Vagina (tissue), 2 donors: ENCODE measurements at places on chromosomes 12 and 14.

GRCh38 chr12:31363416-31363809 lies 37.5 kb upstream of the SINHCAF start:
- DNase-seq = no peak

- no peak for DNase-seq
These were observed 9.7 kb upstream of the RPS26 start for GRCh38 chr12:56031987-56032386.

DNA sequence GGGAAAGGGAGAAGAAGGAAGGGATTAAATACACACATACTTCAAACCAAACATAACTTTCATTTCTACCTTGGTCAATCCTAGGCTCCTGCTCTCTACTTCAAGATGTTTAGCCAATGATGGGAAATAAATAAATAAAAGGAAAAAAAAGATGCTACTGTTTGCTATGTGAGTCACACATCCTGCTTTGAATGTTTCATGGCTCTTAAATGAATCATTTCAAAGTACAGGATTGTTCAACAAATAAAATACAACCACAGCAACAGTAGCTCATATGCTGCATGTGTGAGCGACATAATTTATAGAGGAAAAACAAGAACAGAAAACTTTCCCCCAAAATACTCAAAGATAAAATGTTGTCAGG lies 54.3 kb upstream of the NPFF start:
- no peak for DNase-seq

- DNase-seq = no peak
These were observed 20.0 kb downstream of the DICER1 start for GRCh38 chr14:95137164-95137803.

DNA sequence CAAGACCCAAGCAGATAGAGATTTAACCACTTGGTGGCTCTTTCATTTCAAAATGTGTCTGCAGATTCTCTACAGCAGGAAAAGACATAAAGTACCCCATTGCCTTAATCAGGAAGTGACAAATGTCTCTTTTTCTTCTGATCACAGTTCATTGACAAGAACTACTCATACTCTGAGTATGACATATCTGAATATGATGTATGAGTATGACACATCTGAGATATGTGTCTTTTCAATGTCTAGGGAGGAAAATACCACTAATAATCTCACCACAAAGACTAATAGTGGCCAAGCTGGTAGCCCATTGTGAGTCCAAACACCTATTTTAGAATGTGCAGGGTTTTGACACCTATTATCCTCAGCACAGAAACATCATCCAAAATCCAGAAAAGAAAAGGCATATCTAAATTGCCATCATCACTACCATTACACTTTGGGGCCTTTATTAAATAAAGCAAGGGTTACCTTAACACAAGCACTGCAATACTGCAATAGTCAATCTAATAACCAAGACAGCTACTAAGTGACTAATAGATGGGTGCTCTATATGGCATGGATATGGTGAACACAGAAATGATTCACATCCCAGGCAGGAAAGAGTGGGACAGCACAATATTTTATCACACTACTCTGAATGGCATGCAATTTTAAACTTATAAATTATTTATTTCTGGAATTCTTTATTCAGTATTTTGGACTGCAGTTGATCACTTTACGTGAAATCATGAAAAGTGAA lies 243.7 kb upstream of the FAR2 start:
- no peak for DNase-seq

- DNase-seq = no peak
These were observed 49.8 kb downstream of the B4GALNT3 start for GRCh38 chr12:509500-509899.

DNA sequence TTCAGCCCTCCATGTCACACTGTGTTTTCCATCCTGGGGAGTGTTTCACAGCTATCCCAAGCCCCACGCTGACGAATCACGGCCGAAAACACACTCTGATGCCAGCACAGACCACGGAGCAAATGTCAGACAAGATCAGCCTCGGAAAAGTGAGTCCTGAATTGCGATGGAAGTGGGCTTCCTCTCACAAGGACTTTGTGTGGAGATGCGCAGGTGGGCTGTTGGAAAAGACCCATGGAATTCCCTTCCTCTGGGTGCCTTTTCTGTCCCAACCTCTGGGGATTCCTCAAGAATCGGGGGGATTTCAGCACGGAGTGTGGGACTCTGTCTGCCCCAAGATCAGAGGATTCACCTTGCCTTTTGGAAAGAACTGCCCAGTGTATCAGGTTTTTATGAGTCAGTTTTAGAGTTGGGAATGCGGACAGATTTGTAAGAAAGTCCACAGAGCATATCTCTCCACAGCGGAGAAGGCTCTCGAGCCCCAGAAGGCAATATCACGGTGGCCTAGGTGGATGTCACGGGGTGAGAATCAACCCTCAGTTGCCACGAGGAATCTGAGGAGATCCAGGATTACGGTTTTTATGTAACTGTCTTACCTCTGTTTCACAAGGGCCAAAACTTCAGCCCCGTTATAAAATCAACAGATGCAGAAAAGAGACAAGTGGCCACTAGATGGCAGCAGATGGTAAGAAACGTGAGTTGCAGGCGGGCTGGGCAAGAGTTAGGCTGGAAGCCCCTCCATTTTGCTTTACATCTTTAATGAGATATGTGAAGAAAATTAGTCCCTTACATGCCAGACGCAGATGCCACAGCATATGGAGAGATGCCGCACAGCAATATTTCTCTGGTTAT lies 201.9 kb downstream of the DAD1 start:
- DNase-seq = peak; percentile 69

- no peak for DNase-seq
These were observed 308.0 kb upstream of the LMO3 start for GRCh38 chr12:16913832-16914490.

DNA sequence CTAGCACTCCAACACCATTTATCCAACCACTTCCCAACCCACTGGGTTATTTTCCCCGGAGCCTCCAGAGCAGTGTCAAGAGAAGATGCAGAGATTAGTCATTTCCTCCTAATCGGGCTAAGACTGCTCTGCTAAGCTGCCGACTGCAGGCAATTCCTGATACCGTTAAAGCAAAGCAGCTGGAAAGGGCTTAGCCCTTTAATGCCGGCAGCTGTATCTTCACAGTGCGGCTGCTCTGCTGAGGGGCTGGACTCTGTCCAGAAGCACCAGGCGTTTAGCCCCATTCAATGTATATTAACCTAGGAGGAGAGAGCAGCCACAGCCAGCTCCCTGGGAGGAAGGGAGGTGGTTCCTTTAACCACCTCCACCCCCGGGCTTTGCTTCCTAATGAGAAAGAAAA lies 11.1 kb downstream of the AQP6 start:
- no peak for DNase-seq

DNA sequence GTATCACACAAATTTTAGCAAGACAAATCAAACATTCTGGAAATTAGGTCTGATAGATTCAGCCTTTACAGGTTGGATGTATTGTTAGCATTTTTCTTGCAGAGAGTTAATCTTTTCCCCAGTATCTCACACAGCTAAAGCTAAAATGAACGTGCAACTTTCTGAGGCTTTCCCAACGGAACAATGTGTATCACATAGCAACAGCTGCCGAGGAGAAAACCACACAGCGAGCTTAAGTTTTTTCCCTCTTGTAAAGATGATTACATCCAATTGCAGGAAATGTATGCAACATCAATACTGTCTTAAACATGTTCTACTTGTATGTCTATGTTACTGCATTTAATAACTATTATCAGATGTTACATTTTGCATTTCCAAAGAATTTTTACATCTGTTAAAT lies 182.2 kb downstream of the CCDC59 start:
- DNase-seq = no peak

DNA sequence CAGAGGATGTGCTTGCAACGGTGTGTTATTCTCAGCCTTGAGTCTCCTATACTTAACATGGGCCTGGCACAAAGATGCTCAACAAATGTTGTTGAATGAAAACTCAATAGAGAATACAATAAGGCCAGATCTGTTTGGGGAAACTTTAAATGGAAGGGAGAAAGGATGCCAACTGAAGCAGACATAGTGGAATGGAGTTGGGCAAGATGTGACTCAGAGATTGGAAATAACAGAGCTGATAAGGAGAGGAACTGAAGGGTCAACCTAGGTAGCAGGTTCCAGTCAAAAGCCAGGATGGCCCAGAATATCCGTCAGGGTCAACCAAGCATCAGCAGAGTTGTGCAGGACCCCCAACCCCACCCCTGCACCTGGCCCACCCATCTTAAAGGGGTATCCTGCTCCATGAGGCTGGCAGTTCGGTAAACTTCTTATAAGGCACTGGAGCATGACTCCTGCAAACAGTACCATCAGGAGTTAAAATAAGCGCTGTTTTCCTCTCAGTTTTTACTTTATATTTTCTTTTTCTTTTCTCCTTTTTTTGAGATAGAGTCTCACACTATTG lies 1.1 kb upstream of the BCDIN3D start:
- DNase-seq = peak; percentile 58

DNA sequence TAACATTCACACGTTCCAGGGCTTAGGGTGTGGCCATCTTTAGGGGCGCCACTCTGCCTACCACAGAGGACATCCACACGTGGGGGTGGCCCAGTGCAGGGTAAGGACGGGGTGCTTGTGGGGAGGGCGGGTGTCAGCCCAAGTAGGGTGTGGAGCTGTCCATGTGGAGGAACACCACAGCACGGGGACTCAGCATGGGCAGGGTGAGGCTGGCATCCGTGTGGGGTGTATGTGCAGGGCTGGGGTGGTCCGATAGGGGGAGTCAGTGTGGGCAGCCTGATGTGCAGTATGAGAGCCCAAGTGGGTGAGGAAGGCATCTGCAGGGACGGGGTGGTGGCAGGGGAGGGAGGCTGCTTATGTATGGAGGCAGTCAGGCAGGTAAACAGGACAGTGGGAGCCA lies 17.7 kb downstream of the PSMC1 start:
- peak; percentile 81 for DNase-seq

GRCh38 chr14:70651522-70651921 lies 9.8 kb downstream of the TTC9 start:
- no peak for DNase-seq

GRCh38 chr14:75612157-75612556 lies 33.7 kb downstream of the FLVCR2 start:
- DNase-seq = no peak

DNA sequence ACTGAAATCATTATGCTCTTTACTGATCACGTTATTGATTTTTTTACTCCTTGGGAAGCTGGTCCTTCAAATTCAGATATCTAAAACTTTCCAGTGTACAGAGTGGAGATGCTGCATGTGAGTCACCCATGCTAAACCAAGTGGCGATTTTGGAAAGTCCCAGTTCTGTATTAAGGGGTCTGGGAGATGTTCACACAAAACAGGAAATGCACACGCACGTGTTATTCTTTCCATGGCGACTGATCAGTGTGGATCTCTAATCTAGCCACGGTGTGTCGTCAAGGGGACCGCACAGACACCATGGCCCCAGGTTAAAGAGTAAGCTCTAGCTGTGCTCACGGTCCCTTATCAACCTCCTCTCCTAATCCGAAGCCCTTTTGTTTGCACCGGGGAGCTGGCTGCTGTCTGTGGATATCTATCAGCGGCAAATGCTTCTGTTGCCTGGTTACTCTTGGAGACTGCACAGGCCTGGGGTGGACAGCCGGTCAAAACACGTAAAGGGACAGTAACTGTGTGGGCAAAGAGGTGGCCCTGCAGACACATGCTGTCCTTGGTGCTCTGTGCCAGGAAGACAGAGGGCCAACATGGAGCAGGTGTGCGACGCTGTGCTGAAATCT lies 96.6 kb downstream of the RIMBP2 start:
- DNase-seq = no peak

GRCh38 chr12:42343721-42344120 lies 17.8 kb downstream of the PPHLN1 start:
- no peak for DNase-seq

- DNase-seq = no peak
These were observed 113.4 kb downstream of the NT5DC3 start for GRCh38 chr12:103727638-103728037.

DNA sequence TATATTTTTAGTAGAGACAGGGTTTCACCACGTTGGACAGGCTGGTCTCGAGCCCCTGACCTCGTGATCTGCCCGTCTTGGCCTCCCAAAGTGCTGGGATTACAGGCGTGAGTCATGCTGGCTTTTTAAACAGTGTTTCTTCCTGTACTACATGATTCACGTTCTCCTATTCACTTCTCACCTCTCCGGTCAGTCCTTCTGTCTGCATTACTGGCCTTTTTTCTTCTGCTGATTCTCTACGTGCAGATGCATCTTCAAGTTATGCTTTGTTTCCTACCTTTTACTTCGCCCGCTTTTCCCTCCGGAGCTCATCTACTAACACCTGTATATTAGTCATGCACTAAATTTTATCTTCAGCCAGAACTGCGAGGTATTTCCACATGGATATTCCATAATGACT lies 296.2 kb upstream of the FLRT2 start:
- DNase-seq = no peak

DNA sequence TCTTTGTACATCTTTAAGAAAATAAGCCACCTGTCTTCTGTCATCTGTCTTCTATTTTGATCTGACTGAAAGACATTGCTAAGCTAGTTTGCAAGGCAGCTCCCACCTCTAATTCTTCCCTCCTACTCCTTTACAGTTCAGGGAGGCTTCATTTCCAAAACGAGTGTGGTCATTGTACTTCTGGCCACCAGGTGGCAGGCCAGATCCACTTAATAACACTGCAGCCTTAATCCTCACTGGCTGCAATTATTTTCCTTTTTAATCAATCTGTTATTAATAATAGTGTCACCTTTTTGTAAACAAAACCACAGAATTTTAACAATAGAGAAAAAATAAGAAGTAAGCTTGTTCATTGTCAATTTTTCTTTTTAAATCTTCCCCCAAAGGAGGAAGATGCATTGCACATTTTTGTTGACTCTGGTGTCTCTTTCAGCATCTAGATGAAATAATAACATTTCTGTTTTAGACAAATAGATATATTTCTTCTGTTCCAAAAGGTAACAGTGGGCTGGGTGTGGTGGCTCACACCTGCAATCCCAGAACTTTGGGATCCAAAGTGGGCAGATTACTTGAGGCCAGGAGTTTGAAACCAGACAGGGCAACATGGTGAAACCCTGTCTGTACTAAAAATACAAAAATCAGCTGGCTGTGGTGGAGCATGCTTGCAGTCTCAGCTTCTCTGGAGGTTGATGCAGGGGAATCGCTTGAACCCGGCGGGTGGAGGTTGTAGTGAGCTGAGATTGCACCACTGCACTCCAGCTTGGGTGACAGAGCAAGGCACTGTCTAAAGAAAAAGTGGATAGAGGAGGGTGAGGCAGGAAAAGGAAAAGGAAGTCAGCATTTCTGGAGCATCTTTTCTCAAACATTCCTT lies 23.3 kb downstream of the GABARAPL1 start:
- DNase-seq = no peak

- DNase-seq = no peak
These were observed 52.2 kb upstream of the TRHDE start for GRCh38 chr12:72219937-72220336.

GRCh38 chr14:74913986-74914573 lies 9.0 kb downstream of the RPS6KL1 start:
- DNase-seq = no peak
